ENCODE measurements at places on chromosomes 11 and 22.

GRCh38 chr11:19422276-19422675 is 181.5 kb upstream of the E2F8 start:
- no peak for DNase-seq

GRCh38 chr22:26822313-26822712 is 164.9 kb downstream of the MIAT start:
- DNase-seq: no peak

- DNase-seq: no peak
Measured at GRCh38 chr11:35825386-35825785, 118.5 kb upstream of the LDLRAD3 start.

- DNase-seq: no peak
Measured at GRCh38 chr11:94753630-94754029, 14.5 kb upstream of the AMOTL1 start.

- no peak for DNase-seq
Measured at GRCh38 chr11:22928207-22928917, 68.1 kb upstream of the CCDC179 start.
